ENCODE measurements at places on chromosomes 3 and 15. TPM values are rescaled to one million over a fixed set of nuclear protein-coding genes. Genes with fewer than 3 reads are reported as not detected.

The SLC12A1 gene
- not detected for total RNA-seq

The GPR15 gene
- total RNA-seq: not detected

The CHCHD4 gene
- 12.6 TPM for total RNA-seq

DNA sequence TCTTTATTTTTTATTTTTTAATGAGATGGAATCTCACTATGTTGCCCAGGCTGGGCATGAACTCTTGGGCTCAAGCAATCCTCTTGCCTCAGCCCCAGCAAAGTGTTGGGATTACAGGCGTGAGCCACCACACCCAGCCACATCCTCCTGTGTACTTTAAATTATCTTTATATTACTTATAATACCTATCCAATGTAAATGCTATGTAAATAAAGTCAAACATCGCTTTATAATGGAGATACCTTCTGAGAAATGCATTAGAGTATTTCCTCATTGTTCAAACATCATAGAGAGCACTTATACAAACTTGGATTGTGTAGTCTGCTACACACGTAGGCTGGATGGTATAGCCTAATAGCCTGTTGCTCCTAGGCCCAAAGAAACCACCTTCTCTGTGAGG lies 41.4 kb upstream of the MAGI1 start:
- DNase-seq: no peak

DNA sequence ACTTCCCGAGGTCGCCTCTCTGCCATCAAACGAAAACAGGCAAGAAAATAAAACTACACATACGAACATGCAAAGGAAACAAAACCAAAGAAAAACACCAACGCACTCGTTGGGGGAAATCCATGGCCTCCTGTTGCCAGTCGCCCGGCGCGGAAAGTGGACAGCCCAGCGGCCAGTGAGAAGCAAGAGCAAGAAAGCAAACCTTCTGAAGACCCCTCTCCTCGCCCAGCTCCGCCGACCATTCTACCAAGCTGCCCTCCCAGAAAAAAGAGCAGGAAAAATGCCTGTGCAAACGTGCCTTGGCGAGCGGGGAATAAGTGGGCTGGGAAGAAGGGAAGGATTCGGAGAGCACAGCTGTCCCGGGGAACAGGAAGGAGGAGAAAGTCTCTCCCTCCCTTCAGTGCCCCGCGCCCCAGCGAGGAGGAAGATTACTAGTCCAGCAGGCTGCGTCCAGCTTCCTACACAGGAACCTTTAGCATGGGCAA lies 802 bp upstream of the NECTIN3 start:
- peak; percentile 46 for DNase-seq

- no peak for DNase-seq
These were observed 738 bp downstream of the YEATS2 start for GRCh38 chr3:183698318-183698751.

The ST3GAL6 gene
- 8.5 TPM for total RNA-seq

DNA sequence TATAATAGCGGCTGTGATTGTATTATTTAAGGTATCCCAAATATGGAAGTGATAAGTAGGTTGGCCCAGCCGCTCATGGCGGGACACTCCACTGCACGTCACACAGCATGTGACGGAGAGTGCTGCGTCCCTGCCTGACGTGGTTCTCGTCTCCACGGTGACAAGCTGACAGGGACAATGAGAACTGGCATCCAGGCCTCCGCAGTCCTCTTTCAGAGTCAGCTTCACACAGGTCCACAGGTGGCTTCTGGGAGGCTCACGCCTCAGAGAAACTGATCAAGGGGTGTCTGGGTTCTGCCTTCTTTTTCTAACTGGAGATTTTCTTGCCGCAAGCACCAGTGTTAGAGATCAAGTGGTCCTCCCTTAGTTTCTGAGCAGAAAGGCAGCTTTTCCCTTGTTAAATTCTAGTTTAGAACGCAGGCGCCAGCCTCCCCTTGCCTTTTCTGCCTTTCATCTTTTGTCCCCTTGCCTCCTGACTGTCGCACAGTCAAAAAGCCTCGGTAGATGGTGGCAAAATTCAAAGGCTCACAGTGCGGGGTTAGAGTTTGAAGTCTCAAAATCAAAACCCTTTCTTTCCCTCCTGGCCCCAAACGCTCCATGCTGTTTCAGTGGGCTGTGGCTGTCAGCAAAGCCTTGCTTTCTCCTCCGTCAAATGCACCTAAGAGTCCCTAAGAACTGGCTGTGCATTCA lies 120.9 kb downstream of the ATP10A start:
- no peak for DNase-seq

The RETNLB gene
- not detected for total RNA-seq

DNA sequence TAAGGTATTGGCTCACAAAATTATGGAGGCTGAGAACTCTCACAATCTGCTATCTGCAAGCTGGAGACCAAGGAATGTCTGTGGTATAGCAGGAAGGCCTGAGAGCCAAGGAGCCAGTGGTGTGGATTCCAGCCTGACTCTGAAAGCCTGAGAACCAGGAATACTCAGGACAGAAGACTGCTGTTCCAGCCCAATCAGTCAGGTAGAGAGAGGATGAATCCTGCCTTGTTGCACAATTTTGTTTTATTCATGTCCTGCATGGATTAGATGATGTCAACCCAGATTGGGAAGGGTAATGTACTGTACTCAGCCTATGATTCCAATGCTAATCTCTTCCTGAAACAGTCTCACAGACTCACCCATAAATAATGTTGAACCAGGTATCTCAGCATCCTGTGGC lies 312.4 kb upstream of the KCNMB2 start:
- no peak for DNase-seq

The C2CD4B gene
- total RNA-seq: 18.4 TPM

The HYKK gene
- total RNA-seq: 8.0 TPM

The CP gene
- 4.8 TPM for total RNA-seq

DNA sequence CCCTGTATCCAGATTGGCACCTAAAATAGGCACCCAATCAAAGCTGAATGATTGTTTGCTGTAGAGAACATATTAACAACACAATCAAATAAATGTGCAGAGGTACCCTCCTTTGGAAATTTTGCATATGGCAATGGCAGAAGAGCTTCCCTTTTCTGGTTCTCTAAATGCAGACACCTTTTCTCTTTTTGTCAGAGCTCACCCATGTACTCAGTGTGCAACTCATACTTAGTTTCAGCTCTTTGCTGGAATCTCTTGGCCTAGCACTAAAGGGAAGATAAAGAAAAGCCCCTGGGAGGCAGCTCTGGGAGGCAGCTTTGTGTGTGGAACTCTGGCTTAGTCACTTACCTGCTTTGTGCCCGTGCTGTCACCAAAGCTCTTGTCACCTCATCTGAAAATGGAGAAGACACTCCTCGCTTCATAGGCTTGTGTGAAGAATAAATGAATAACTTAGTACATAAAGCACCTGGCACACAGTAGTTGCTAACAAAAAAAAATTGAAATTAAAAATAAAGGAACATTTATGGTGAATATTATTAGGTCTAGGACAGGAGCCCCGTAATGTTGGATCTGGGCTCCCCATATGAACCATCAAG lies 28.8 kb downstream of the ST6GAL1 start:
- DNase-seq: no peak

The CELSR3 gene
- total RNA-seq: 0.48 TPM

The DAZL gene
- not detected for total RNA-seq

GRCh38 chr15:78761891-78762385 lies 49.3 kb downstream of the ADAMTS7 start:
- DNase-seq: no peak

GRCh38 chr3:141127344-141128125 lies 76.4 kb downstream of the SPSB4 start:
- no peak for DNase-seq
